ENCODE measurements at places on chromosomes 7 and 10.

- DNase-seq, result no peak
Observed at GRCh38 chr10:89609833-89610346, 35.2 kb downstream of the PANK1 start.

GRCh38 chr10:125081931-125082330 lies 78.4 kb downstream of the CTBP2 start:
- no peak for DNase-seq

- no peak for DNase-seq
Observed at GRCh38 chr10:110172155-110172554, 35.2 kb upstream of the MXI1 start.

DNA sequence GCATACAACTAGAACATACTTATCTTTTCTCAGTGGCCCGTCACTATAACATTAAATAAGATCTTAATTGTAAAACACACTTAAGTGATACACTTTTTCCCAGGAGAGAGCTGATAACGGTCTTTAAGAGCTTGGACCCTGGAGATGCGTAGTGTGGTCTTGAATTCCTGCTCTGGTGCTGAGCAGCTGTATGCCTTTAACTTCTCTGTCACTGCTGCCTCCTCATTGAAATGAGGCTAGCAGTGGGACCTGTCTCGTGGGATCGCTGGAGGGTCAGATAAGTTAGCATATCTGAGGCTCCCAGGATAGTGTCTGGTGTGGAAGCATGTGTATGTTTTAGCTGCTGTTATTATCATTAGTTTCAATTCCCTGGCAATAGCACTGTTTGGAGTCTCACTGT lies 194.9 kb downstream of the SDK1 start:
- no peak for DNase-seq

GRCh38 chr10:119457966-119458766 lies 84.4 kb downstream of the RGS10 start:
- DNase-seq, result no peak

DNA sequence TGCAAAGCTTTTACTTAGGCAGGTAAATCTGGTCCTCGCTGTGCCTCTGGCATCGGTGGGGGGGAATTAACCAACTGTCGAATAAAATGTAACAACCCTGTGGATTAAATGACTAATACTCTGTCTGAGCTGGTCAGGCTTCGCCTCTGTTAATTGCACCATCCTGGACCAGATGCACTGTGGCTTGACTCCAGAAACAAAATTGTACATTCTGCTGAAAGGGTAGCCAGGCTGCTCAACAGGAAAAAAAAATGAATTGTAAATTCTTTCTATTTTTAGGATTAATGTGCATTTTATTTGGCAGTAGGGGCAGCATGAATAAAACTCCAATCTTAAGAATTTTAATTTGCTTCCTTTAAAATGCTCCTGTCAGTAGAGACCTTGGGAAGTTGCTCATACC lies 389.4 kb downstream of the SORCS1 start:
- DNase-seq, result no peak

DNA sequence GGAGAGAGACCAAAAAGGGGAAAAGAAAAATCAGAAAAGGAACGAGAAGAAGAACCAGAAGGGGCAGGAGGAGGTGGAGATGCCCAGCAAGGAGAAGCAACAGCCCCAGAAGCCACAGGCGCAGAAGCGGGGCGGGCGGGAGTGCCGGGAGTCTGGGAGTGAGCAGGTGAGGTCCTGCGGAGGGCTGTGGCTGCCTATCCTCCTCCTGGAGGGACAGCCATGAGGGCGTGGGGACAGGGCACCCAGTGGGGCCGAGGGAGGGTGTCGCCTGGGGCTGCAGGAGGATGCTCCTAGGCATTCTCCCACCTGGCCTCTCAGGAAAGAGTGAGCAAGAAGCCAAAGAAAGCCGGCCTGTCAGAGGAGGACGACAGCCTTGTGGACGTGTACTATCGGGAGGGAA lies 11.8 kb downstream of the CALHM2 start:
- DNase-seq, result no peak

GRCh38 chr10:121942749-121943416 lies 15.1 kb upstream of the ATE1 start:
- DNase-seq, result peak; percentile 84

DNA sequence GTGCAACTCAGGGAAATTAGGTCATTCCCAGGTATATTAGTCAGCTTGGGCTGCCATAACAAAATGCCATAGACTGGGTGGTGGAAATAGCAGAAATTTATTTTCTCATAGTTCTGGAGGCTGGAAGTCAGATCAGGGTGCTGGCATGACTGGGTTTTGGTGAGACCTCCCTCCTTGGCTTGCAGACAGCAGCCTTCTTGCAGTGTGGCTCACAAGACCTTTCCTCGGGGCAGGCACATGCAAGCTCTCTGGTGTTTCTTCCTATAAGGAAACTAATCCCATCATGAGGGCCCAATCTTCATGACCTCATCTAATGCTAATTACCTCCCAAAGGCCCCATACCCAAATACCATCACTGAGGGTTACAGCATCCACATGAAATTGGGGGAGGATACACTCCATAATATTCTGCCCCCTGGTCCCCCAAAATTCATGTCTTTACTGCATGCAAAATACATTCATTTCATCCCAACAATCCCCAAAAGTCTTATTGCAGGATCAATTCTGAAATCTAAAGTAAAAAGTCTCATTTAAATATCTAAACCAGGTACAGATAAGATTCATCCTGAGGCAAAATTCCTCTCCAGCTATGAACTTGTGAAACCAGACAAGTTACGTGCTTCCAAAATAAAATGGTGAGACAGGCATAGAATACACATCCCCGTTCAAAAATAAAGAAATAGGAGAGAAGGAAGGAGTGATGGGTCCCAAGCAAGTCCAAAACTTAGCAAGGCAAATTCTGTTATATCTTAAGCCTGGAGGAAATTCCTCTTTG lies 17.4 kb upstream of the CBLL1 start:
- no peak for DNase-seq

GRCh38 chr10:13400196-13400965 lies 52.3 kb upstream of the SEPHS1 start:
- DNase-seq, result no peak

- DNase-seq, result no peak
Observed at GRCh38 chr7:44978511-44979366, at the start of gene MYO1G. Gene MYO1G, minus strand, starts transcription at chr7:44979015. Its CDS starts 54 bp downstream, at chr7:44978961.

- DNase-seq, result no peak
Observed at GRCh38 chr7:7681191-7681935, 37.0 kb downstream of the RPA3 start.

DNA sequence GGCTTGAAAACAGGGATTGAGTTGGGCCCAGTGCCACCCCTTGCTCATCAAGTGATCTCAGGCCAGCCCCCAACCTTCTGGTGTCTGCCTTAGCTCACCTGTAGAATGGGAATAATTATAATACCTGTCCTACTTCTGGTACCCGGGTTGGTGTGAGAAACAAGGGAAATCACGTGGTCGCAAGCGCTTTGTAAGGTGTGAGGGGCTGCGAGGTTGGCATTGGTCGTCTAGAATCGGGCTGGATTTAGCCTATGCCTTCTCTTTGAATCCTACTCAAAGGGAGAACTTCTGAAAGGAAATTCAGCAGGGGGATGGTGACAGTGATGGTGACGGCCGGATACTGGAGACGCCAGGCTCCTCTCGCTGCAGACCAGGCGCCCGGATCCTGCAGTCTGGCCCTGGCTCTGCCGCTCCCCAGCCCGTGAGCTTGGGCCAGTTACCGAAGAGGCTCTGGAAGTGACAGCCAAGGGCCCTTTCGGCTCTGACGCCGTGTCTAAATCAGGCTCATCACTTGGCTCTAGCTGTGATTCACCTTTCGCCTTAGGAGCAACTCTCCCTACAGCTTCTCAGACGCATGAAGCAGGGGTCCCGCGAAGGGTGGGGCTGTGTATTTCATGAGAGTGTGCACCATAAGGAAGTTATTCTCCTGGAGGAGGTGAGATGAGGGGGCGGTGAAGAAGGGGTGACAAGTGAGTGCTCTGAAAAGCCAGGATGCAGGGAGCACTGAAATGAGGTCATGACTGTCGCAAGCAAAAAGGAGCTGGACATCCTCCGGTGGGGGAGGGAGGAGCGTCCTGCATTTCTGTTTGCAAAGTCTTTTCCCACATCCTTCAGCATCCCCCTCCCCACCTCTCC lies 4.0 kb upstream of the CREB5 start:
- DNase-seq, result no peak

GRCh38 chr7:135795846-135796570 lies 47.4 kb upstream of the FAM180A start:
- no peak for DNase-seq

DNA sequence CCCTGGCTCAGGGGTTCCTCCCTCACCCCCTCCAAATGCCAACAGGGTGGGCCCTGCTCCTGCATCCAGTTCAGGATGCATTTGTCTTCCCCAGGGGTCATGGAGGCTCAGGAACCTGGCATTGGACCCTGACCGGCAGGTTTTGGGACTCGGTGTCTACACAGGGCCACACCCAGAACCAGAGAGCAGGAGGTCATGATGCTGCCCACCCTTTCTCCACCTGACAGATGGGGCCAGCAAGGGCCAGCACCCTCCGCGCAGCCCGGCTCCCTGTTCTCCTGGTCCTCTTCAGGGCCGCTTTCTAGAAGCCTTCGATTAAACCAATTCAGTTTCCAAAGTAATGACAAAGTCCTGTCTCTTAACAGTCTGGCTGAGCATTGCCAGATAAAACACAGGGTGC lies 50.2 kb downstream of the CAMK2B start:
- no peak for DNase-seq

- DNase-seq, result no peak
Observed at GRCh38 chr7:55245271-55245723, 119.8 kb upstream of the LANCL2 start.

- DNase-seq, result no peak
Observed at GRCh38 chr7:142942746-142943145, 3.5 kb downstream of the LLCFC1 start.

DNA sequence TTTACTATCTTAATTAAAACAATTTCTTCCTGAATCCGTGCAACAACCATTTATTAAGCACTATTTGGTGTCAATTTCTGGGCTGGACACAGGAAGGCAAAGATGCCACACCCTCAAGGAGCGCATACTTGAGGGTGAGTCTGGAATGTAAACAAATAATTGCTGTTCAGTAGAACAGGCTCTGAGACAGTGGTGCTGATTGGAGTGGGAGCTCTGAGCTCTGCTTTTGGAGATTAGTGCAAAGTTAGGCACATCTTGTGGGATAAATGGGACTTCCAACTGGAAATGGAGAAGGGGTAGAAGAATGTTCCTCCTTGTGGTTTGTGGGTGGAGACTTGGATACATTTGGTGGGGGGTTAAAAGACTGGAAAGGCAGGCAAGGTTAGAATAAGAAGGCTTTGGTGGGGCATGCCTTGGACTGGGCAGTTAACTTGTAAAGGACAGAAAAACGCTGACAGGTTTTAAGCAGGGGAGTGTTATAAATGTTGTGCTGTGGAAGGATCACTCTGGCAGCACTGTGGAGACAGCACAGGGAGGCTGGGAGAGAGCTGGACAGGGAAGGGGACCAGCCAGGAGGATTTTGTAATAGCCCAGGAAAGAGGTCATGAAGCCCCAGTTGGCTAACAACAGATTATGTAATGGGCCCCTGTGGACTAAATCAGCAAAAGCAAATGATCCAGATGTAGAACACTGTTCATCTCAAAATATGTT lies 80.7 kb downstream of the ZNF365 start:
- DNase-seq, result peak; percentile 68

- no peak for DNase-seq
Observed at GRCh38 chr7:139661903-139662302, 115.9 kb downstream of the HIPK2 start.

DNA sequence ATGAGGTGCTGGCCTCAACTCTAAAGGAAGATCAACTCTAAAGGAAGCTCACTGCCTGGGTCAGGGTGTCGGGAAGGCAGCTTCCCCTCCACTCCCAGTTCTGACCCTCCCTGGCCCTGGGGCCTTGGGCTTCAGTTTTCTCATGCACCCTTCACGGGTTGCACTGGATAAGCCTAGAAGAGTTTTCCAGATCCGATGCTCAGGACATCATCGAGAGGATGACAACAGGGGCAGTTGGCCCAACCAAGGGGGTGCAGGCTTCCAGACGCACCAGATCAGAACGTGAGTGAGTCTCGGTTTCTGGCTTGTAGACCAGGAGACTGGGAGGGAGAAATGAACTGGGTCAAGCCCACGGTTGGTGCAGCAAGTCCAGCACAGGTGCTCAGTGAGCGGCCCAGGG lies 34.2 kb upstream of the CHST15 start:
- no peak for DNase-seq

- peak; percentile 27 for DNase-seq
Observed at GRCh38 chr10:32577448-32577847, 131.5 kb downstream of the CCDC7 start.

GRCh38 chr10:29316308-29317026 lies 27.6 kb downstream of the LYZL1 start:
- no peak for DNase-seq

DNA sequence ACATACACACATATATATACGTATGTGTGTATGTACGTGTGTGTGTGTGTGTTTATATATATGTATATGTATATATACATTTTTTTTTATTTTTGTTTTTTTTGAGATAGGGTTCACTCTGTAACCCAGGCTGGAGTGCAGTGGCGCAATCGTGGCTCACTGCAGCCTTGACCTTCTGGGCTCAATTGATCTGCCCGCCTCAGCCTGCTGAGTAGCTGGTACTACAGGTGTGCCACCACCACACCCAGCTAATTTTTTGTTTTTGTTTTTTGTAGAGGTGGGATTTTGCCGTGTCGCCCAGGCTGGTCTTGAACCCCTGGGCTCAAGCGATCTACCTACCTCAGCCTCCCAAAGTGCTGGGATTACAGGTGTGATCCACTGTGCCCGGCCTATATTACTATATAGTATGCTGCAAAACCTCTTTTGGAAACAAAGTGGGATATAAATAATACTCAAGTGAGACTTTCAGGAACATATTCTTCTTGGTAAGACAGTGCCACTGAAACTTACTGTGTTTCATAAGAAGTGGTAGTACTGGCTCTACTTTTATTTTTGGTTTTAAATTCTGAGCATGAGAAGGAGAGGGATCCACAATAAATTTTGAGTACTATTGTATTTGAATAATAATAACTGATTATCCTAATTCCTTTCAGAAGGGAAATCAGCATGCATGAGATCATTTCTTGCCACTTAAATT lies 51.0 kb downstream of the MLLT10 start:
- no peak for DNase-seq

DNA sequence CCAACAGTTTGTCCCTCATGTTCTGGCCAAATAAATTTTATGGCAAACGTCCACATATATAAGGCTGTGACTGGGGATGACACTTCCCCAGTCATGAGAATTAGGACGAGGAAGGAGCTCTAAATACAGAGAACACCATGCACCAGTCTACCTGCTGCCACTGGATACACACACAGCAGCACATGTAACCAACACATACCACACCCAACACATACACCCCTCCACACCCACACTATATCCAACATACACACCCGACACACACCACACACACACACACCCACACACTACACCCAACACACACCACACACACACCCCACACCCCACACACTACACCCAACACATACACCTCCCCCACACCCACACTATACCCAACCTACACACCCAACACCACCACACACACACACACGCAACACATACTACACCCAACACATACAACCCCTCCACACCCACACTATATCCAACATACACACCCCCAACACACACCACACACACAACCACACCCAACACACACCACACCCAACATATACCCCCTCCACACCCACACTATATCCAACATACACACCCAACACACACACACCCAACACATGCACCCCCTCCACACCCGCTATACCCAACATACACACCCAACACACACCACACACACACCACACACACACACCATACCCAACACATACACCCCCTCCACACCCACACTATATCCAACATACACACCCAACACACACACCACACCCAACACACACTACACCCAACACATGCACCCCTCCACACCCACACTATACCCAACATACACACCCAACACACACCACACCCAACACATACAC lies 74.1 kb downstream of the HIPK2 start:
- DNase-seq, result no peak

GRCh38 chr7:90599038-90599437 lies 2.9 kb downstream of the CDK14 start:
- no peak for DNase-seq
